Karpas-422 (cell line): ENCODE measurements at places on chromosomes 11 and 22. TPM values are rescaled to one million over a fixed set of nuclear protein-coding genes. Genes with fewer than 3 reads are reported as not detected.
A peak's percentile ranks its signal among the peaks of the same experiment; 100 is the strongest.

- no peak for DNase-seq
Observed at GRCh38 chr11:40252236-40252635, 1207.2 kb downstream of the LRRC4C start.

DNA sequence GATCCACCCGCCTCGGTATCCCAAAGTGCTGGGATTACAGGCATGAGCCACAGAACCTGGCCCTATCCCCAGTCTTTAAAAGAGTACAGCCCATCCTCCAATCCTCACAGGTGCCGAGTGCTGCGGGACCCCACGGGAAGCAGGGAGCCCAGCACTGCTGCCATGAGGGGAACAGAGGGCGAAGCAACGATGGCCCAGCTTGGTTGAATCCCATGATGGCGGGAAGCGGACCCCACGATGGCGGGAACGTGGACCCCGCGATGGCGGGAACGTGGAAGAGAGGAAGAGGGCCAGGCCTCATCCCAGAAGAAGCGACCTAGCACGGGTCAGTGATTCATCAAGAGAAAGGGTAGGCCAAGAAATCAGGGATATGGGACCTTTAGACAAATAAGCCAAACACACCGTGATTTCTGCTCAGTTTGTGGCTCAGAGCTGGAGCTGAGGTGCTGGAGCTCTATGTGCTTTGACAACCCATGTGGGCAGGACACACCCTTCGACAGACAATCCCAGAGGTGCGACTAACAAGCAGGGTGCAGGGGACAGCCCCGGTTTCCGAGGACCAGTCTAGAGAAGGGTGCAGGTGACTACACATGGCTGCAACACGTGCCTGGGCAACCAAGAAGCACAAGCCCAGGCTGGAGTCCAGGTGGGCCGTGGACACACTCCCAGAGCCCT is 30.9 kb downstream of the BRD1 start:
- no peak for DNase-seq

GRCh38 chr11:96105944-96106343 is 182.0 kb upstream of the MTMR2 start:
- no peak for DNase-seq

DNA sequence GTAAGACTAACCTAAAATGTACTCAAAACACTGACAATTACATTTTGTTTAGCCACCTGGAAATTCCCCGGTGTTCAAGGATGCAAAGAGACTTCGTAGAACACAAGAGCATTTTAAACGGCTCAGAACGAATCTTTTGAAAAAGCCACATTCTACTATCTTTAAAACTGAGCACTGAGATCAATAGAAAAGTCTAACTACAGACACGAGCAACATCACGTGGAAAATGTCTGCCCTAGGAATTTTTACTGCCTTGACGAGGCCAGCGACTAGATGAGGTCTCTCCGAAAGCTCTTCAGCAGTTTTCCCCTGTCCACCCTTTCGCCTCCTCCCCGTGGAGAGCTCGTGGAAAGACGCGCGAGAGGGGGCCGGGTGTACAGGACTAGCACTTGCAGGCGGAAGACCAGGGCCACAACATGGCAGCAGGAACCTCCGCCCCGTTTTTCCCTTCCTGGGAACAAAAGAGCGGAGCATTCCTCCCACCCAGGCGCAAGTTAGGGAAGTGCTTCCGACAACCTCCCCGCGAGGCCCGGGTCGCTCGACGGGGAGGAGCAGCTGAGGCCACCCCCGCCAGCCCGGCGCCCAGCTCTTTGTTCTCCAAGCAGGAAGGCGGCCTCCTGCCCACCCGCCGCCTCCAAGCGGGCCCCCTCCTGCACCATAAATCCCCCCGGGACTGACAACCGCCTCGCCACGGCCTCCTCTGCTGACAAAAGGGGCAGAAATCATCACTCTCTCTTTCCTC is 1.1 kb downstream of the EIF4G2 start:
- peak; percentile 58 for DNase-seq

DNA sequence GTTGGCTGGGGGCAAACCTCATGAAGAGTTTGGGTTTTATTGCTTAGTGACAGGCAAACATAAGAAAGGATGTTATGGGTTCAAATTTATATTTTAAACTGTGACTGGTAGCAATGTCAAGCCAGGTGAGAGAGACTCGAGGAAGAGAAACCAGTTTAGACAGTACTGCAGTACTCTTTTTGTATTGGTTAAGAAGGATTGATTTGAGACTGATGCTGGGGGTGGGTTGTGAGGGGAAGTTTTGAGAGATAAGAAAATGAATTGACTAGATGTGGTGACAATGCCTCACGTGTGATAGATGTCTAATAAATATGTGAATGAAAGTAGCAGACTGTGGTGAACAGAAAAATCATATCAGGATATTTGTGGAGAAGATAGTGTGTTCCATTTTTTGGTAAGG is 142.4 kb downstream of the DDX10 start:
- no peak for DNase-seq

DNA sequence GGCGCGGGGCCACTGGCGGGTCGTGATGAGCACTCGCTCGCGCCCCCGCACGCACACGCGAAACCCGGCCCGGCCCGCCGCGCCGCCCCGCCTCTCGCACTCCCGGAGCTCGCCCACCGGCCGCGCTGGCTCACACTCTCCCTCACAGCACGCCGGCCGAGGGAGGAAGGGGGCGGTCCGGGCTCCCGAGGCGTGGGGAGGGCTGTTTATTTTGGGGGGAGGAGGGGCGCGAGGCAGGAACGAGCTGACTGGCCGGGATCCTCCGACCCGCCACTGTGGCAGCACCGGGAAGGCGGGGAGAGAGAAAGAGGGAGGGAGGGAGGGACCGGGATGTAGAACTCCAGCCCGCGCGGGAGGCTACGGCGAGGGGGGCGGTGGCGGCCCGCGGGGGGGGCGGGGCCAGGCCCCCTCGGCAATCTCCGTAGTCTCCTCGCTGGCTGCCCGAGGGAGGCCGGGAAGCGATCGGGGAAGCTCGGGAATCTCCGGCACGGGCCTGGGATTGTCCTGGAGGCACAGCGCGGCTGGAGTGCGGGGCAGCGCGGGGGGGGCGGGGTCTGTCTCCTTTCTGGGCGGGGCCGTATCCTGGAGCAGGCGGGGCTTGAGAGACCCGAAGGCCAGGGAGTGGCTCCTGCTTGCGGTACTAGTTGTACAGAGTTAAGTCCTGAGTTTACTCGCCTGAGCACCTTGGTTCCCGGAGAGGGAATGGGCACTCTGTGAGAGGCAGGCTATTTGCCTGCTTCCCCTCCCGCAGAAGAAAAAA is at the start of gene RBFOX2:
Gene RBFOX2, minus strand, starts transcription at position 179 of the 760 bp plus-strand sequence. CDS start 399 bp downstream, outside the sequence.
- peak; percentile 85 for DNase-seq

- no peak for DNase-seq
Observed at GRCh38 chr11:1791912-1792311, 28.2 kb upstream of the CTSD start.

DNA sequence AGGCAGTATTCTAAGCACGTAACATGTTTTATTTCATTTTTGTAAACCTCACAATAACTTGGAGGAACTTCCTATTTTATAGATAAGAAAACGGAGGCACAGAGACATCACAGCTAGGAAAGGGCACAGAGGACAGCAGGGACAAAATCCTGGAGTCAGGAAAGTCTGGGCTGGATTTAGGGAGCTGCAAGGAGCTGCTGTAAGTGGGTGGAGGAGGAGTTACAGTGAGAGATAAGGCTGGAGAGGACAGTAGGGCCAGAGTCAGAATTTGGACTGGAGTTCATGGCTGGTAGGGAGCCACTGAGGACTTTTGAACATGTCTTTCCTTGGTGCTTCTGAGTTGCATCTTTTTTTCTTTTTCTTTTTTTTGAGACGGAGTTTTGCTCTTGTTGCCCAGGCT is 32.2 kb upstream of the PTPRJ start:
- DNase-seq, result no peak

- no peak for DNase-seq
Observed at GRCh38 chr11:96940227-96940626, 550.4 kb downstream of the JRKL start.

DNA sequence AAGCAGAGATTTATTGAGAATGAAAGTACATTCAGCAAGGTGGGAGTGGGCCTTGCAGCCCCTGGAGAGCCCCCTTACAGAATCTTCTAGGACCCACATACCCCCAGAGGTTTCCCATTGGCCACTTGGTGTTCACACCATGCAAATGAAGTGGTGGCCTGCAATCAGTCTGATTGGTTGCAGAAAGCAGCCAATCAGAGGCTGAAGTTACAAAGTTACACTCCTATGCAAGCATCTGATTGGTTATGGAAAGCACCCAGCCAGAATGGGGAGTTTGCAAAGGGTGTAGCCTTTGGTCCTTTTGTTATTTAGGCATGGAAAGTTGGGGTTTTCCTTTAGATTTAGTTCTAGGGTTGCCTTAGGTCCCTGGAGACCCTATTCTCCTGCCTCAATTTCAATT is 34.9 kb downstream of the UVRAG start:
- DNase-seq, result peak; percentile 68

- no peak for DNase-seq
Observed at GRCh38 chr11:134731213-134731961, 319.3 kb upstream of the B3GAT1 start.

- DNase-seq, result no peak
Observed at GRCh38 chr11:46299451-46299961, 22.0 kb downstream of the CREB3L1 start.

GRCh38 chr11:62644220-62644619 is 2.2 kb downstream of the GANAB start:
- no peak for DNase-seq

- no peak for DNase-seq
Observed at GRCh38 chr11:11045156-11045930, 187.5 kb upstream of the ZBED5 start.

- DNase-seq, result no peak
Observed at GRCh38 chr11:66617155-66617834, 865 bp downstream of the RBM14 start.

GRCh38 chr11:109785198-109785597 is 308.0 kb upstream of the ZC3H12C start:
- DNase-seq, result no peak

- no peak for DNase-seq
Observed at GRCh38 chr11:69834811-69835800, 15.9 kb upstream of the FGF3 start.

DNA sequence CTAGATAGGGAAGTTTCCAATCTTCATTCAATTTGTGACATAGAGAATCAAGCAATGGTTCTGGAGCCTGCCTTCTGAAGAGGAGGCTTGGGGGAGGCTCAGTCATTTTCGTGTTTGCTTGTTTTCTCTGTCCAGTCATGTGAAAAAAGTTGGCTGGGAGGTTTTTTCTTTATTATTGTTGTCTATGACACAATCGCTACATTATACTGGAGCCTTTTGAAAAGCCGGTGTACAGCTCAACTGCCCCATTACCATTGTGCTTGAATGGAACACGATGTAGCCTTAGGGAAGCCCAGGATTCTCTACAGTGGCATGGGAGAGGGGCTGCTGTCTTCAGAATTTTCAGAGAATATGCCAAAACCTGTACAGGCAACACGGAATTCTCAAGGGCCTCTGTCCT is 57.9 kb upstream of the NCAM1 start:
- no peak for DNase-seq

DNA sequence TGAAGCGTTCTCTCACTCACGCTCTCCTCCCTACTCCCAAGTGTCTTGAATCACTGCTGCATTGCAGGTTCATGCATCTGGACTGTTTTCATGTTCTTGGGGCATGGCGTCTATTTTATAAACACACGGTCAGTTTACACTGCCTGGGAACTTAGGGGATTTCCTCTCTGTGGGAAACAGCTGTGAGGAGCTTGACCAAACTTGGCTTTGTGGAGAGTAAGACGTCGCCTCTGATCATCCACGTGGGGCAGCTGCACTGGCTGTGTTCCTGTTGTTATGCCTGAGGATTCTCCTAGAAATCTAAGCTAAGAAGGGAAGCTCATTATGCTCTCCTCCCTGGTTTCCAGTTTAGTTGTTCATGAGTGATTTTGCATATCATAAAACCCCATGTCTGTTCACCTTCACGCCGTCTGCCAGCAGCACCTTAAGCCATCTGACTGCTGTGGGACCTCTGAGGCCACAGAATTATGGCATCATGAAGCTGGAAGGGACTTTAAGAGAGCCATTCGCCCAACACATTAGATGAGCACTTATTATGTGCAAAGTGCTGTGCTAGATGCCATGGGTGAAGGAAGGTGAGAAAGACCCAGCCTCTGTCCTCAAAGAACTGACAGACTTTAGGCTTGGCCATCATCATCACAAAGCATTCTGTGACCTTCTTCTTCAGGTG is 38.8 kb upstream of the POU2AF1 start:
- peak; percentile 97 for DNase-seq

- no peak for DNase-seq
Observed at GRCh38 chr11:115941481-115941993, 437.3 kb upstream of the CADM1 start.

DNA sequence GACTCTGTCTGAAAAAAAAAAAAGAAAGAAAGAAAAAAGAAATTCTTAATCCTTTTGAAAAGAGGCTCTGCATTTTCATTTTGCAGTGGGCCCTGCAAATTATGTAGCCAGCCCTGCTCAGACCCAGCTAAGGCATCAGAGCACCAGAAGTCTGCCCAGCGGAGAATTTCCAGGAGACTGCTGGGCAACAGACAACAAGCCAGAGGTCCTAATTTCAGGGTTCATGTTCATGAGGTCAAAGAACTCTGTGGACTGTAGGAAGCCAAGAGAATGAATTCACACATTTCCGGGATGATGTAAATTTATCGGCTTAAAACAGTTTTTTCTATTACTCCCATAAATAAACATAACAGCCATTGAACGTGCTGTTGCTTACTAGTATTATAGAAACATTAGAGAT is 14.8 kb upstream of the RTCB start:
- no peak for DNase-seq

- peak; percentile 56 for DNase-seq
Observed at GRCh38 chr22:41565403-41566054, 4.7 kb downstream of the CSDC2 start.

- DNase-seq, result no peak
Observed at GRCh38 chr11:98300719-98301118, 720.0 kb upstream of the CNTN5 start.

GRCh38 chr11:33701302-33702230 is 940 bp upstream of the C11orf91 start:
- no peak for DNase-seq

DNA sequence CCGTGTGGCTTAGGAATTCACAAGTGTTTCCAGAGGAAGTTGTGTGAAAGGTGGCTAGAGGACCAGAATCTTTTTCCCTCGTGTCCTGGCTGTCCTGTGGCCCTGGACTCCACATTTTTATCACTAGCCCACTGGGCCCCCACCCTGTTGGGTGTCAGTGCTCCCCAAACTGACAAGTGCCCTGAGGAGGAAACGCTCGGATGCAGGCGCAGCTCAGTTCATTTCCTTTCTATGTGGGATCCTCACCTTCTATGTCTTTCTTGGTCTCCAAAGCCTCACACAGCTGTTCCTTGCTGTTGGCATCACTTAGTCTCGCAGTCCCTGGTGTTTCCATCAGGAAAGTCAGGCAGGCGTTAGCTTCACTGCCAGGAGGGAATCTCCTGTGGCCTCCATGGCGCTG is 68.0 kb upstream of the KCNQ1OT1 start:
- no peak for DNase-seq

Gene SCGB1D2
- not detected in 2 replicates for total RNA-seq

Gene OVOL1
- total RNA-seq, result not detected in 2 replicates

Gene MPPED1
- 0.15 TPM in 1 of 2 replicates, not detected in the other for total RNA-seq

Gene MUC5AC
- not detected in 2 replicates for total RNA-seq

Gene FOLR1
- total RNA-seq, result not detected in 2 replicates

Gene B4GALNT4
- not detected in 2 replicates for total RNA-seq

Gene CLDN25
- total RNA-seq, result not detected in 2 replicates

Gene ZP1
- not detected in 2 replicates for total RNA-seq

Gene OR4A16
- total RNA-seq, result not detected in 2 replicates

Gene ALDH3B1
- 0.40 TPM in 1 of 2 replicates, not detected in the other for total RNA-seq
